ENCODE measurements at places on chromosomes 7 and 10.

DNA sequence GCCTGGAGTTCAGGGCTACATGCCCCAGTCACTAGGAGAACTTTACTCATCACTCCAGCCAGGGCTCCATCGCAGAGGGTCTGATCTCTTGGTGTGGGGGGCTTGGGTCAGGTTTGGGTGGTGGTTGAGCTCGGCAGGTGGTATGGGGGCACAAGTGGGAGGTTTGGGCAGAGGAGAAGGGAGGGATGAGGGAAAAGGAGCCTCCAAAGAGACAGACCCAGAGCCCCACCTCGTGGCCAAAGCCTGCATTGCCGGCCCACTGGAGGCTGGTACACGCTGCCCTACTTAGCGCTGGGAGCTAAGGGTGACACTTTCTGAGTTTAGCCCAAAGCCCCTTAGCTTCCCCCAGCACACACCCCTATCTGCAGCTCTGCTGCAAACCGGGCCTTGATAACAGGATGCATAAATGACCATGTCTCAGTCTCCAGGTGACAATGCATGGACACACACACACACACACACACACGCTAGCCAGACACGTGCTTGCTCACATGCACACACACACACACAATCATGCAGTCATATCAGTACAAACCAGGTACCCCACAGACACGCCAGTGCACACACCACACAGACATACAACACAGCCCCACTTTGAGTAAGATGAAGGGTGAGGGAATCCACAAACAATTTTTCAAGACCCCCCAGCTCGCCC, 14.7 kb downstream of the LZTS2 start:
- DNase-seq, result peak; percentile 68

DNA sequence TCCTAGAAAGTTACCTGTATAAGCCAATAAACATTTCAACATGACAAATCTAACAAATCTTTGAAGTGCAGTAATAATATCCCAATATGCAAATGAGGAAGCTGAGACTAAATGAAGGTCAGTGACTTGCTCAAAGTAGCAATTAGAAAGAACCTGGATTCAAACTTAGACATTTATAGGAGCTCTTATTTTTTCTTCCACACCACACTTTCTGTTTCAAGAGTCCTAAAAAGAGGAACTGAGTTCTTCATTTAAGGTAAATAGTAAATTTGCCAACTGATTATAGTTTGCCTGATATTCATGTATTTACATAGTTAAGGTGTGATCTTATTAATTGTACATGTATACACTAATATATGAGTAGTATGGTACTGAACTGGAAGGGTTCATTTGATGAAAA, 44.0 kb downstream of the KLHDC10 start:
- DNase-seq, result no peak

- DNase-seq, result no peak
These were observed 47.2 kb upstream of the RHEB start for GRCh38 chr7:151566897-151567320.

DNA sequence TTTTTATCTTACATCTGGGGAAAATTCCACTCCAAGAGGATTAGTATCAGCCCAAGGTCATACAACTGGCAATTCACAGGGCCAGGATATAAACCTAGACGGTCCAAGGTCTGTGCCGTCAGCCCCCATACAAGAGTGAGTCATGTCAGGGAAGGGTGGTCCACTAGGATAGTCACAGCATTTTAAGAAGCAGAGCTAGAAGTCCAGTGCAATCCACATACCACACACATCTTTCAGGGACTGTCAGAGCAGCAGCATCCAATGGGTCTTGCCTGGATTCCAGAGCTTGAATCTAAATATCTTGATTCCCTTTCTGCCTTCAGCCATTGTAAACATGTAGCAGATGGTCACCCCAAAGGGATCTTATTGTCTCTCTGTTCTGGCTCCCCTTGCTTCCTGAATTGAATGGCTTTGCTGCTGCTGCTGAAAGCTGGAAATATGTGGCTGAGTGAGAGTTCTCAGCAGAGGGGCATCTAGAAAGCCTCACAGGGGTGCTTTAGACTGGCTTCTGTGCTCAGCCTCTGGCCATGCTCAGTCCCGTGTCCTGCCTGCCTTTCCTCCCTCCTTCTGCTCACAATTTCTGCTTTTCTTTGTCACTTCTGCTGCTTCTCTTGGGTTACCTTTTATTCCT, 9.9 kb upstream of the OR6V1 start:
- no peak for DNase-seq

- no peak for DNase-seq
These were observed 146.2 kb upstream of the NFE2L3 start for GRCh38 chr7:26005683-26006410.

GRCh38 chr7:130490311-130490791, 1.5 kb upstream of the MEST start:
- no peak for DNase-seq

DNA sequence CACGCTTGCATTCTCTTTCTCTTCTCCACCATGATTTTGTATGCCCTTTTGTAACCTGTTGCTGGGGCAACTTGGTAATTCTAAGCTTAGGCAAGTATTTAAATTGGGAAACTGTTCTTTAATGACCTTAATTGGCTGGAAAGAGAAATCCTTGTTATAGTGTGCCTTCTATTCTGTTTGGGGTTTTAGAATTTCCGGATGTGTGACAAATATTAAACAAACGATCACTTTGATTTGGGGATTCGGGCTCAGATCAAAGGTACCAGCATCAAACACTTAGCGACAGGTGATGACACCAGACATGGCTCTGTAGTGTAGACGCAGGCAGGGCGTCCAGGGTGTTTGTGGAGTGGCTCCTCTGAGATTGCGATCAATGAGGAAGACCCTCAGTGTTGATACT, 55.0 kb downstream of the RAB11FIP2 start:
- DNase-seq, result no peak

DNA sequence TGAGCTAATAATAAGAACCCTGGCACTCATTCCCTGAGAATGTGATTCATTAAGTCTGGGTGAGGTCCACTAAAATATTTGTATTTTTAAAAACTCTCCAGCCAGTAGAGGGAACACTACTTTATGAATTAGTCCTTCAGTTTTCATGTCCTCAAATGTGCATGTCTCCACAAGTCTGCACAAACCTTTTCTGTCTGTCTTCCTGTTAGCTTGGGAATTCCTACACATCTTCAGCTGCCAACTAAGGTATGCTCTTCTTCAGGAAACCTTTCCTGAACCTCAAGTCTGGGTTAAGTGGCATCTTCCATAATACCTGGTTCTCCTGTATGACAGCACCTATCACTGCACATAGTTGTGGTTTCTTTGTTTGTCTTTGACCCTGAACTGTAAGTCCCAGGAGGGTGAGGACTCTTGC, 119.6 kb upstream of the MKX start:
- no peak for DNase-seq

DNA sequence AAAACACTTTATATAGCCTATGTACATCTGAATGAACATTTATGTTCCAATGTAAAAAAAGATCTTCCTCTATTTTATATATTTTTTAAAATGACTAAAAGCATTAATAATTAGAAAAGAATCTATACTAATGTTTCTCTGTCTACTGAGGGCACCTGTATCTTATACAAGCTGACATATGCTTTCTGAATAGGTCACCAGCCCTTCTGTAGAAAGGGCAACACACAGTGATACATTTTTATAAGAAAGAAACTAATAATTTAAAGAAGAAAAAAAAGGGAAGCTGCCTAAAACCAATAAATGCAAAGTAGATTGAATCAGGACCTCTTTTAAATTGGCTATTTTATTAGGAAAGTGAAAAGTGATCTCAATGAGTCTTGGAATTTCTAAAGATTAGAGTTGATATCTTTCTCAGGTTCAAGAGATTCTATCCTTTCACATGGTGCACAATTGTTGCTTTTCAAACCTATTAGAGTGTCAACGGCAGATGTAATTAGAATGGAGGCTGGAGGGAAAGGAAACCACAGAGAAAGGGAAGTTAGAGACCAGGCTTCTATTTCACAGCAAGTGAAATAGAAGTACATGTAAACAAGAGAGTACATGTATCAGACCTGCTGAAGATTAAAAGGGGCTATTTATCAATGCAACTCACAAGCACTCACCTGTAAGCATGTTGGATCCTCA, 6.3 kb downstream of the MTPN start:
- DNase-seq, result no peak

DNA sequence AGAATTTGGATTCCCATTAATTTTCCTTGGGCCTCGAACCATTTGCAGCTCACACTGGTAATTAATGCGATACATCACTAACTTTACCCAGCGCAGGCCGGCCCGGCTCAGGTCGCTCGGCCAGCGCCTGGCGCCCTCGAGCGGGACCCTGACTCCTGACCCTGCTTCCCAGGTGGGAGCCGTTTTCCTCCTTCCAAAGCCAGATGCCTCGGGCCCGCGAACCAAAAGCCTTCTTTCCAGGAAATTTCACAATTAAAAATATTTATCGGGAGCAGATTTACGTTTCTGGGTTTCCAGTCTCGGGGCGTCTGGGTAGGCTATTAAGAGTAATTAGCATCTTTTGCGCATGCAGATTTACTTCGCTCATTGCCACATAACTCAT, 12.2 kb downstream of the LBX1 start:
- no peak for DNase-seq

DNA sequence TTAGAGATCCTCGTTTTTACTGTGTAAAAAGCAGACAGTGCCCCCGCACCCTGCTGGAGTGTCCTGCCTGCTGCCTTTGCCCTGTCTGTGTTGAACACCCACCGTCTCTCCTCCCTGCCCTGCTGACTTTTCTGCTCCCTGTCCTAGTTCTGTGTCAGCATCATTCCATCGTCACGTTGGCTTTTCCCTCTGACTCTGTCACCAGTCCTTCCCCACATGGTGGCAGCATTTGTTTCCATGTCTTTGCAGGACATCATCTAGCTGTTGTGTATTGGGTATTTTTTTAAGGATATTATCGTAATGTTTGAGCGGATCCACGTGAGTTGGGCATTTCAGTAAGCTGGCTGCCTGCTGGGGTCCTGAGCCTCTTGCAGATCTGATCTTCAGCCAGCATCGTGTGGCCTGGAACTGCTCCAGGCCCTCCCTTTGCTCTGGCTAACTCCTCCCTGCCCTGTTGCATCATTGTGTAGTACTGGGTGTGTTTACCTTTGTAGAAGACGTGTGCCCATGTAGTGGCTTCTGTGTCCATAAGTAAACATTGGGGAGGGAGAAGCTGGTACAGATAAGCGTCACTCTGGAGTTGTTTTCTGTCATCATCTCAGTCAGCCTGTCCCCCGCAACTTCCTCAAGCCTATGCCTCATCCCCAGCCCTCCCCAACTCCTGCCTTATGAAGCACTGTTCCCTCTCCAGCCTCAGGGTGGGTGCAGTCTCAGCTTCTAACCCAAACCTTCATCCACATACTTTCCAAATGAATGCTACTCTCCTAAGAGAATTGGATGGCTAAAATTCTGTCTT, 44.3 kb downstream of the TRRAP start:
- DNase-seq, result peak; percentile 7

DNA sequence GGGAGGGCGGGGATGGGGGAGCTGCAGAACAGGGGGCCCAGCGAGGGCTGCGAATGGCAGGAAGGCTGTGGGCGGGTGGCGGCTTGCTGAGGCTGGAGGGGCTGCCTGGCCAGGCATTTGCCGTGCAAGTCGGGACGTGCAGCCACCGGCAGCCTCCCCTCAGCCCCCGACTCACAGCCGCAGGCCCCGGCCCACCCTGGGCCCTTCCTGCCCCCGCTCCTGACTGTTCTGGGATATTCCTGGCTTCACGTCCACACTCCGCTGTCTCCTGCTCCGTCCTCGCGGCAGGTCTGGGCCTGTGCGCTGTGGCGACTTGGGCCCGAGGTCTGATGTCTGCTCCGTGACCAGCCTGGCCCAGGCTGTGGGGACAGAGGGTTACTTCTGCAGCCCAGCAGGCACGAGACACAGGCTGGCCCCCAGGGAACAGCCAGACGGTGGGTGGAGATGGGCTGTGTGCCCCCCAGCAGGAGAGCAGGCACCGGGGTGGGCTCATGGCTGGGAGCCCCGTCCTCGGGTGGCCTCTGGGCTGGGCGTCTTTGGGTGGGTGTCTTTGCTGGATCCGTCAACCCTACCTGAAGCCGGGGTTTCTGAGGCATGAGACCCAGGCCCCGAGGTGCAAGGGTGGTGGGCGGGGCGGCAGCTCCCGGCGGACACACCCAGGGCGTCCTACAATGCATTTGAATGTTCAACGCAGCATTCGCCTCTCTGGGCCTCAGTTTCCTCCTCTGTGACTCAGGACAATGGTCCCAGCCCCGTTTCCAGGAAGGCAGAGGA, 86.5 kb downstream of the FOXL3 start:
- DNase-seq, result no peak

DNA sequence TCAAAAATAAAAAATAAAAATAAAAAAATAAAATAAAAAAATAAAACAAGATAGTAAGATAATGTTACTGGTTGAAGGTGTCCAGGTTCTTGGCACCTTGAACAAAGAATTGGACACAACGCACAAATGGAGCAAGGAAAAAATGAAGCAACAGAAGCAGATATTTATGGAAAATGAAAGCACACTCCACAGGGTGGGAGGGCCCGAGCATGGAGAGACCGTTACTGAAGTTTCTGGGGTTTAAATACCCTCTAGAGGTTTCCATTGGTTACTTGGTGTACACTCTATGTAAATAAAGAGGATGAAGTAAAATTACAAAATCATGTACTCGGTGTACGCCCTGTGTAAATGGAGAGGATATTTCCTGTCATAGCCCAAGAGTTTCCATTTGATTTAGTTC, 15.7 kb upstream of the PFKP start:
- DNase-seq, result no peak

DNA sequence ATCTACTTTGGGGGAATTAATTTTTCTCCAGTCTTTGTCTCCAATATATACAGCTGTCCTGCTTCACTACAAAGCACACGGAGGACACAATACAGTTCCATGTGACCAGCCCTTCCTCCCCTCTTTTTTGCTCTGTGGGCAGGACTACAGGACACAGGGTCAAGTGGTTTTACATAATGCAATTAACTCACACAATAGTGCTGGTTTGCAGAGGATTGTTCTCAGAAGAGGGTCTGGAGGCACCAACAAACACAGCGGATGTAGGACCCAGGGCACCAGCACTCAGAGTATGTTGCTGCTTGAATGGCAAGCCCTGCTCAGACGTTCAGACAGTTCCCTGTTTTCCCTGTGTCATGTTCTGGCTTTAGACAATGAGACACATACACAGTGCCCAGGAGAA, 52.0 kb upstream of the NPTX2 start:
- DNase-seq, result no peak

DNA sequence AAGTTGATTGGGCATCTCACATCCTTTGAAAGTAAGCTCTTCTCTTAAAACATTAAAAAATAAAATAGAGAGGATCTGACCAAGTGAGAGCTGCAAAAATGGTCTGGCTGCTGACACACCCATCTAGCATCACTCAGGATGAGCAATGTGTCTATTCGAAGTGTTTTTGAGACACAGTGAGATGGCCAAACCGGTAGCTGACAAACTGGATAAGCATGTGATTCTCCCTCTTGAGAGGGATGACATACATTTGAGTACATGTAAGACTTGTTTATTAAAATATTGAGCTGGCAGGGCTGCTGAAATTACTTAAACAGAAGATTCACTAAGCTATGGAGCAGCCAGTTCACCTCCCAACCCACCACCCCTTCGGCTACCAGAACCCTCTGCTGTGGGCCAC, 333.9 kb downstream of the ADRA2A start:
- no peak for DNase-seq

DNA sequence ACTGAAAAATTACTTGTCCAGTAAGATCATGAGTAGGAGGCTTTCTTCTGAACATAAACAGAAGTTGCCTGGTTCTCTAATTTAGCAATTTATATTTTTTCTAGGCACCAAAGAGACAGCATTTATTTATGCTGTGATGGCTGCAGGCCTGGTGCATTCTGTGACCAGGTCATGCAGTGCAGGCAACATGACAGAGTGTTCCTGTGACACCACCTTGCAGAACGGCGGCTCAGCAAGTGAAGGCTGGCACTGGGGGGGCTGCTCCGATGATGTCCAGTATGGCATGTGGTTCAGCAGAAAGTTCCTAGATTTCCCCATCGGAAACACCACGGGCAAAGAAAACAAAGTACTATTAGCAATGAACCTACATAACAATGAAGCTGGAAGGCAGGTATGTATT, 2.8 kb downstream of the WNT16 start:
- DNase-seq, result no peak
